Mucosa of descending colon (tissue), 3 donors: ENCODE measurements at places on chromosomes 7 and 10.

GRCh38 chr10:131891196-131891928 is 9.4 kb upstream of the PPP2R2D start:
- DNase-seq, result no peak

DNA sequence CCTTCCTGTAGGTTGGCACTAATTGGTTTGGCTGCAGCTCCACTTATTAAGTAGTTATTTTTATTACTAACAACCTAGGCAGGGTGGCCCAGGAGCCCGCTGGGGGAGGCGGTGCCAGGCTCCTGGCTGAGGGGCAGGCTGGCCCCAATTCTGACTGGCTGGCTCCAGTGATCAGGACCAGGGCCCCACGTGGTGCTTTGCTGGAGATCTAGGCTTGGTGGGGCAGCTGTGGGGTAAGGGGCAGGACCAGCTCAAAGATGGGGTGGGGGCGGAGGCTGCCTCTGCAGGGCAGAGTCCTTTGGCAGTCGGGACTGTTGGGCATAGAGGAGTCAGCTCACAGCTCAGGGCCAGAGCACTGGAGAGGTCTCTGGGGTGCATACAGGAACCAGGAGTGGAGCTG is 2.4 kb downstream of the ASL start:
- DNase-seq, result peak; percentile 46

DNA sequence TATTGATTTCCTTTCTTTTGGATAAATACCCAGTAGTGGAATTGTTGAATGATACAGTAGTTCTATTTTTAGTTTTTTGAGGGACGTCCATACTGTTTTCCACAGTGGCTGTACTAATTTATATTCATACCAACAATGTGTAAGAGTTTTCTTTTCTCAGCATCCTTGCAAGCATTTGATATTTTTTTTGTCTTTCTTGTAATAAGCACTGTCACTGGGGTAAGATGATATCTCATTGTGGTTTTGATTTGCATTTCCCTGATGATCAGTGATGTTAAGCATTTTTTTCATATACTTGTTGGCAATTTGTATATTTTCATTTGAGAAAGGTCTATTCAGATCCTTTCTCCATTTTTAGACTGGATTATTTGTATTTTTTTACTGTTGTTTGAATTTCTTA is 308.7 kb downstream of the PTEN start:
- no peak for DNase-seq

DNA sequence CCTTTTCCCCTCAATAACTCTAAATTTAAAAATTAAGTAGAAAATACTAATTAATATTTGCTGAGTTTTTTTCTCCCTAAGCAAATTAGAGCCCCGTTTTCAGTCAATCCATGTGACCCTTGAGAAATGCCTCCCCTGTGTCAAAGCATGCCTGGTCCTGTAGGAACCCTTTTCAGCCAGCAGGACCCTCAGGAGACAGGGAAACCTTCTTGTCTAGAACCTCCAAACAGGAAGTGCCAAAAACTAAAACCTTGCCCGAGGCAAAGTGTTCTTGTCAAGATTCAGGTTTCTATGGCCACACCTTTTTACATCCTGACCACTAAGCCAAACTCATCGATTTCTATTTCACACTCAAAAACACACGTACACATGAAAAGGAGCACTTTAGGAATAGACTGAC is 60.1 kb upstream of the NFE2L3 start:
- DNase-seq, result no peak

- DNase-seq, result no peak
Observed at GRCh38 chr10:130479146-130479545, 343.0 kb downstream of the GLRX3 start.

DNA sequence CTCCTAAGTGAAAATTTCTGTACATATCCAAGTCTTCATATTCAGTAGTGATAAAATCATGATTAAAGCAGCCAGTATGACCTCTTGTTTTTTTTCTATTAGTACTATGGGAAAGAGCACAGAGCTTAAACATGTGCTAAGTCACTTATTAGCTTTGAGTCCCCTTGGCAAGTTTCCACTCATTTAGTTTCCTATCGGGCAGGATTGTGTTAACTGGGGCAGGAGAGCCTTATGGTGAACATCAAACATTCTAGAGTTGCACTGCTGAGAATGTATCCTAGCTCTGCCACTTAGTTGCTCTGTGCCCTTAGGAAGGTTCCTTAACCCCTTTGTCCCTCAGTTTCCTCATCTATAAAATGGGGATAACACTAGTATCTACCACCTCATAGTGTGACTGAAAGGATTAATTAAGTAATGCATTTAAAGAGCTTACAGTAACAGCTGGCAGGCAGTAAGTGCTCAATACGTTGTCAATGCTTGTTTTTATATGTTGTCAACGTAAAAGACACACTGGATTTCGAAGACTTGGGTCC is 117.6 kb downstream of the DOCK4 start:
- no peak for DNase-seq
